Peyer's patch (tissue), 4 donors: ENCODE measurements at places on chromosomes 1 and 21. TPM values are rescaled to one million over a fixed set of nuclear protein-coding genes. Genes with fewer than 3 reads are reported as not detected.

DNA sequence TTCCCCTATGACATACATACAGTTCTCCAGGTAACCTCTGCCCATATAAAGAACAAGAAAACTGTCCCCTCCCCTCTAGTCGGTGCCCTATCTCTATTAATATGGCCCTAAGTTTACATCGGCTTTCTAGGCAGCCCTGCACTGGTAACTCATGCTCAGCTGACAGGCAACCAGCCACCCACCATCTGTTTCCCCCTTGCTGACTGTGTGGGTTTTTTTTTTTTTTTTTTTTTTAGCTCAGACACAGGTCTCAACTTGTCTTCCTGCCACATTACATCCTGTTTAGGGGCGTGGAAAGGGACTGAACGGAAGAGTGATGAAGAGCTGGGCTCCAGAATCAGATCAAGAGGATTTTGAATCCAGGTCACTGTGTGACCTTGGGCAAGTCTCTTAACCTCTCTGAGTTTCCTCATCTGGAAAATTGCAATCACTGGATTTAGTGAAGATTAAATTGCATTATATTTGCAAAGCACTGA, 14.0 kb downstream of the LAPTM5 start:
- DNase-seq, result peak; percentile 86

DNA sequence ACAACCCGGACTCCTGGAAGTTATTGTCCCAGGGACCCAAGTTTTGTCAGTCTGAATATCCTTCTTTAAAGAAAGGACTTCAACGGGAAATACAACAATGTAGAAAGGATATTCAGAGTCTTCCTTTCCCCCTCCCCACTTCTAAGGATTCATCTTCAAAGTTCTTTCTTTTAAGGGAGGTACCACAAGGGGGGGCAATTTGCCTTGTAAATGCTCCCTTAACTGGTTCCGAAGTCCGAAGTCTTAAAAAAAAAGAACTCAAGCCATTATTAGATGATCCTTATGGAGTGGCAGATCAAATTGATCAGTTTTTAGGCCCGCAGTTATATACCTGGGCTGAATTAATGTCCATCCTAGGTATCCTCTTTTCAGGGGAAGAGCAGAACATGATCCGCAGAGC, 47.0 kb downstream of the SERINC2 start:
- no peak for DNase-seq

DNA sequence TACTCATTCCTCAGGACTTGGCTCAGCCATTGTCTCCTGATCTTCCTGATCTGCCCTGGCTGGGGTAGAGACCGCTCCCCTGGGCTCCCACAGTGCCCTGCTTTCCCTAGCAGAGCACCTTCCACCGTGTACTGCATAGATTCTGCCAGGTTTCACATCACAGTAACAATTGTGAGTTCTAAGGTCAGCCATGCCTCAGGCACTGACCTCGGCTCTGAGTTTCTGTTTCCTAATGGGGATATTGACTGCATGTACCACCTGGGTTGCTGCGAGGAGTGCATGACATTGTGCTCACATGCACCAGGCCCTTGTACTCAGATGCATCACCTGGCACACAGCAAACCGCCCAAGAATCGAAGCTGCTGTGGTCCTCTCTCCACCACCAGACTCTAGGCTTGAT, 46.0 kb downstream of the HSPG2 start:
- no peak for DNase-seq

- no peak for DNase-seq
Measured at GRCh38 chr1:239884796-239885195, 206.9 kb upstream of the FMN2 start.

DNA sequence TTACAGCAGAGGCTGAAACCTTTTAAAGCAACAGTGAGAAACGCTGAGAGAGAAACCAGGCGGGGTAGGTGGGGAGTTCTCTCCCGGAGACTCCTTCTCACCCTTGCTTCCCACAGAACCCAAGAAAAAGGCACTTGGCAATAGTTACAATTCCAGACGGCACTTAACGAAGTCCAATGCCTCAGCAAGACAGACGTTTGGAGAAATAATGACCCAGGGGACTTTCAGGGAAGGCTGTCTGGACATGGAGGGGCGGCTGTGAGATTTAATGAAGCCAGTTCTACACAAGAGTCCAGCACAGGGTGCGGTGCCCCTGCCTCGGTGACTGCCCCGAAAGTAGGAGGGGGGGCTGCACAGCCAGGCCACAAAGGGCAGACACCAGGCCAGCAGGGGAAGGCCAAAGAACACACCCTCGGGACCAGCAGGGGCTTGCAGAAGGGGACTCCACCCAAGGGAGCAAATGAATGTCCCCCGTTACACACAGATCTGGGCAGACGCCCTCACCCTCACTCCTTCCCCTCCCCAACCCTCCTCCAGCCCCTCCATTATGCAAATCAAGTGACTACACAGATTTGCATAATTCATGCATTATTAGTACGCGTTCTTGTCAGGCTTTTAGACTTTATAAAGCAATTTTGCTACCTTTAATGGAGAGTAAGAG, 26.3 kb downstream of the KCNN3 start:
- no peak for DNase-seq

Gene ZBTB7B
- 35.5 TPM for total RNA-seq

Gene HOOK1
- total RNA-seq, result 29.6 TPM

Gene GJC2
- total RNA-seq, result 0.88 TPM

Gene ARTN
- not detected for total RNA-seq
